CD4-positive, CD25-positive, alpha-beta regulatory T cell (primary cell): ENCODE measurements at places on chromosomes 6 and 20.

GRCh38 chr20:51514249-51514648 is 28.3 kb downstream of the NFATC2 start:
- no peak for DNase-seq

- peak; percentile 98 for DNase-seq
Observed at GRCh38 chr20:63864978-63865640, at the start of gene TPD52L2. Gene TPD52L2, plus strand, starts transcription at chr20:63865270. Its CDS starts 96 bp downstream, at chr20:63865366.

GRCh38 chr6:11769811-11770545 is 8.6 kb downstream of the ADTRP start:
- no peak for DNase-seq

DNA sequence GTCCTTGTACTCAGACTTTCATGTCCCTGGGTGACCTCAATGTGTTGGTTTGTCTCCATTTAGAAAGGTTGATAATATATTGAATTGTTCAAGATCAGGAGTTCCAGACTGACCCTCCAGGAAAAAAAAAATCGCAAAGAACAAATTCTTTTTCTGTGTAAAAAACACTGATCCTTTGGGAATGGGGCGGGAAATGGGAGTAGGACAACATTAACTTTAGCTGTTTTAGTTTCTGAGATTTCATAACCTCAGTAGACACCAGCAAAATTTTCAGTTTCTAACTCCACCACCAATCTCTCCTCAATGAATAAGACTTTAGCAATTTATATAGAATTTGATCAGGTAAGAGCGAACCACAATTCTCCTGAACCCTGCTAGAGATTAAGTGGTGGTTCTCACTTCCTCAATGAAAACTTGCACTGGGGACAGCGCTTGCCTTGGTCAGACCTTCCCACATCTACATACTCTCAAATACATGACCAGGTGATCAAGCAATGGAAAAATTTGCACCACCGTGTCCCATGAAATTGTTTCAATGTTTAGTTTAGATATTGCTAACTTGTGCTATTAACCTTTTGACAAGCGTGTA is 231.2 kb upstream of the PLN start:
- no peak for DNase-seq

- DNase-seq: no peak
Observed at GRCh38 chr20:46206992-46207549, 89.0 kb downstream of the CD40 start.

DNA sequence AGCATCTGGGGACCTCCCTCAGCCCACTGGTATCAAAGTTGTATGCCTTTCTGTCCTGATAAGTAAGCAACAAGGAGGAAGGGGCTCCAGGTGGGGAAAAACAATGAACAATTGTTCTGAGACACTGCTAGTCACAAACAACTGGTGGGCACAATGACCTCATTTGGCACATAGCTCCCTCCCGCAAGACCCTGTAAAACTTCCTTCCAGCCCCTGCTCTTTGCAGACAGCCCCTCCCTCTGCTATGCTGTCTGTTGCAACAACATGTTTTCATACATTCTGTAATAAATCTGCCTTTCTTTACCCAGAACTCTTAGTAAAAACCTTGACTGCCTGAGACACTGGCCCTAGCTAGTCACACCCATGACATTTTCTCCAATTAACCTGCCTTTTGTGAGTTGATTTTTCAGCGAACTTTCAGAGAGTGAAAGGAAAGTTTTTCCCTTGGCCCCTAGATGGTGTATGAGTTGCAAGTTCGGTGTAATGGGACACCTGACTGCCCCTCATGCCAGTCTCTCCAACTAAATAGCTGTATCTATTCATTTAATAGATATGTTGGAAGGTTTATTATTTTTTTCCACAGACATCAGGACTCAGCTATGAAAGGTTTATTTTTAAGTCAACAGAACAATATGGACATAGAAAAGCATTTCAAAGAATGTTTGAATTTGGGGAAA is 142.3 kb upstream of the SLC22A16 start:
- DNase-seq: no peak

DNA sequence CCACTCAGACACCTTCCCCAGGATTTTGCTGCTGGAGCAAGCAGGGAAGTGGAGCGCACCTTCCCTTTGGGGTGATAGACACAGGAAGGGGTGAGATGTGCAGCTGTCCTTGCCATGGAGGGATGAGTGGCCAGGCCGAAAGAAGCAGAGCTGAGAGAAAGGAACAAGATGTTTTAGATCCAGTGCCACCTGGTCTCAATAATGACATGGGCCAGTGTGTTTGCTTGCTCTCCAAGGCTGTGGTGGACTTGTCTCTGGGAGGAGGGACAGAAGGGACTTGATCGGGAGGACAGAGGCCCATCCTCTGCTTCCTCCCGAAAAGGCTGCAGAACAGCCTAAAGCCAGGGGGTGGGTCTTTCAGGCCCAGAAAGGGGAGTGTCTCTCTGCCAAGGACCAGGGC is 61.7 kb upstream of the CCDC167 start:
- DNase-seq: no peak

DNA sequence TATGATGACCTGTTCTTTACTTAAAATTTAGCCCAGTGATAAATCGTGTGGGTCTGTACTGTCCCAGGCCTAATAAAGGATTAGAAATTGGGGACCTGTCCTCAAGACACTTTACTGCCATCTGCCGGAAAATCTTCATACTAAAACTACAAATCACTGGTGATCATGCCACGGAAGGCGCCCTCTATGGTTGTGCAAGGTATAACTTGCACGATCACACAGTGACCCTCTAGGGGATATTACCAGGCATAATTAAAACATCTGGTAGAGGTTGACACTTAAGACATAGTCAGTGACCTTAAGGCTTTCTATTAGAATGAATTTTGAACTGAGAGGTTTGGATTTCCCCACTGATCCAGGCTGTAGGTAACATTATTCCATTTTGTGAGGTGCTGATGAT is 172.6 kb downstream of the BMP2 start:
- no peak for DNase-seq

DNA sequence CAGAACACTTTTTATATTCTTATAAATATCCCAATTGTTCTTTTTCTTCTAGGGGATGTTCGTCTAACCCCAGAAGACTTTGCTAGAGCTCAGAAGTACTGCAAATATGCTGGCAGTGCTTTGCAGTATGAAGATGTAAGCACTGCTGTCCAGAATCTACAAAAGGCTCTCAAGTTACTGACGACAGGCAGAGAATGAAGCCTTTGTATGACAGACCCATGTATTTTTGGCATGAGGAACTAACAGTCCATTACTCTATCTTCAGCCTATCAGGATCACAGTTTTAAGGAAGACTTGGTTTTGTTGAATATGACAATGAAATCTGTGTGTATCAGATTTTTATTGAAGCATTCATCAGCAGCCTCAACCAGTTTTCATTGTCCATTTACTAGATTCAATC is 71.4 kb downstream of the VTA1 start:
- no peak for DNase-seq

- DNase-seq: no peak
Observed at GRCh38 chr6:138571585-138572166, 72.4 kb upstream of the NHSL1 start.

- no peak for DNase-seq
Observed at GRCh38 chr6:10084111-10084986, 330.5 kb downstream of the TFAP2A start.
